Right renal cortex interstitium (tissue), 3 donors: ENCODE measurements at places on chromosomes 12 and 14.
A peak's percentile ranks its signal among the peaks of the same experiment; 100 is the strongest.

DNA sequence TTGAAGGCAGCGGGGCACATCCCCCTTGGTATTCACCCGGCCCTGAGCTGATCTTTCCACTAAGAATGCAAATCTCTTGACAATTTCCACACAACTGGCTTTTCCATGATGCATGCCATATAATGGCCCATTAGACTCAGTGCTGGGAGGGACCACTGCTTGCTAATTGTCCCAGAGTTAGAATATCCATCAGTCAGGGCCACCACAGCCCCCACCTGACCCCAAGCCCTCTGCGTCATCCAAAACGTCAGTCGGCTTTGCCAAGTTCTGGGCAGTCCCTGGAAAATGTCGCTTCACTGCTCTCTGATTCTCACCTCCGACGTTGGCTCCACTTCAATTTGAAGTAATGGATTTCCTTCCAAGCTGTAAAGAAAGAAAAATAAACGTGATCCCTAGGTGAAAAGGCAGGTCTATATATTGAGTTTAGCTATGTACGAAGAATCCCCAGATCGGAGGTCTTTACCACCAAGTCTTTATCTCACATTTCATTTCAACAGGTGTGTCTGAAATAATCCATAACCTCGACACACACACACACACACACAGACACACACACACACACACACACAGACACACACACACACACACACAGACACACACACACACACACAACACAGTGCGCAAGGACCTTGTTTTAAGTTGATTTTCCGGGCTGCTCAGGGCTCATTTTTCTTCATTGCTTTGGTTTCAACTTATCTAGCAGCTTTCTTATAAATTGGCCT, 165.5 kb upstream of the NOS1 start:
- peak; percentile 44 for DNase-seq

- no peak for DNase-seq
These were observed 91.5 kb downstream of the FBXL14 start for GRCh38 chr12:1502831-1503230.

GRCh38 chr14:75442642-75443041, 14.8 kb downstream of the JDP2 start:
- DNase-seq: no peak

DNA sequence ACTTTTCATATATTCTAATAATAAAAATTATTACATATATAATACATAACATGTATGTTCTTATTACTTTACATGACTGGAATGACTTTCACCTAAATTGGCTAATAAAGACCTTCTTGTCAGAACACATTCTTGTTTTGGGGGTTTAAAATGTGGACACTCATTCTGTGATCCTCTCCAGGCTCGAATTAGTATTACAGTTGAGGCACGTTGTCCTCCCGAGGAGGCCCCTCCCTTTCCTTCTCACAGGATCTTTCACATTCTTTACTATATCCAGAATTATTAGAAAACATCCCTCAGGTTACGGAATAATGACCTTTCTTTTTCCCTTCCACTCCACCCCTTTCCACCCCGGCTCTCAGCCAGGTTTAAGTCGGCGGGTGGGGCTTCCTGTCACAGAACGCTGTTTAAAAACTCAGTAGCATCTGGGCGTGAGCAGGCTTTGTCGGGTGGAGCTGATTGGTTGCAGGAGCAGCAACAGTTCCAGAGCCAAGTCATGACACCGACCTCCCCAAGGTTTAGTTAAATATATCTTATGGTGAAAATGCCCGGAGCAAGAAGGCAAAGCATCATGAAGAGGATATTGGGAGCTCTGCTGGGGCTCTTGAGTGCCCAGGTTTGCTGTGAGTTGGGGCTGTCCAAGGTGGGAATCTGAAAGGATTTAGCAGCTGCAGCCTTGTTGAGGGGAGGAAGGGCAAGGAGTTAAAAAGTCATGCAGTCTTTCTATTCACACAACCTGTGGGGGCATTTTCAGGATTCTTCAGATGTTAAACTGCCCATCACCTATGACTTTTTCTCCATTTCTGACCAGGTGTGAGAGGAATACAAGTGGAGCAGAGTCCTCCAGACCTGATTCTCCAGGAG, 396.7 kb upstream of the OR4E1 start:
- DNase-seq: no peak

DNA sequence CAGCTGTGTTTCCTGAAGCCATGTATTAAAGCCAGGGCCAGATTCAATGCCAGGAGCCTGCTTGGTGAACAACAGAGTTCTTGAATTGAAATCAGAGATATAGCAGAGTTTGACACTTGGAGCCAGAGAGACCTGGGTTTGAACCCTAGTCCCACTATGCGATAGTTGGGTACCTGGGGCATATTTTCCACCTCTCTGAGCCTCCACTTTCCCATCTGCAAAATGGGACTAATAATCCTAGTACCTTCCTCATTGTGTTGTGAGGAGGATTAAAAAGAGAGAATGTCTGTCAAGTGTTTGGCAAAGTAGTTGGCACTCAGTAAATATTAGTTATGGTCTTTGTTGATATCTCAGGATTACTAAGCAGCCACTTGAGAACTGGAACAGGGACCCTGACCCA, 6.0 kb upstream of the HRK start:
- no peak for DNase-seq

- DNase-seq: no peak
These were observed 104.8 kb downstream of the DUSP6 start for GRCh38 chr12:89247541-89247942.

DNA sequence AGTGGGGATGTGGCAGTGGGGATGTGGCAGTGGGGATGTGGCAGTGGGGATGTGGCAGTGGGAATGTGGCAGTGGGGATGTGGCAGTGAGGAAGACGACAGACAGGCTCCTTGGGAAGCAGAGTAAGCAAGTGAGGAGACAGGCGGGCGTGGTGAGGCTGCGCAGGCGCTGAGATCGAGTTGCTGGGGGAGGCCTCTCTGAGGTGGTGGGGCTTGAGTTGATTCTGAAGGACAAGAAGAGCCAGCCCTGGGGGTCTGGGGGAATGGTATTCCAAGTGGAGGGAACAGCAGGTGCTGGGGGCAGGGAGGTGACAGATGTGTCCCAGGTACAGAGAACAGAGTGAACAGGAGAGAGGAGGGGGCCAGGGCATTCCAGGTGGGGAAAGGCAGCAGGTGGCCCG, 33.8 kb upstream of the TSPAN9 start:
- DNase-seq: no peak

GRCh38 chr12:67826946-67827720, 162.1 kb upstream of the IFNG-AS1 start:
- peak; percentile 15 for DNase-seq

GRCh38 chr12:86959766-86960458, 703.7 kb upstream of the MGAT4C start:
- DNase-seq: no peak

DNA sequence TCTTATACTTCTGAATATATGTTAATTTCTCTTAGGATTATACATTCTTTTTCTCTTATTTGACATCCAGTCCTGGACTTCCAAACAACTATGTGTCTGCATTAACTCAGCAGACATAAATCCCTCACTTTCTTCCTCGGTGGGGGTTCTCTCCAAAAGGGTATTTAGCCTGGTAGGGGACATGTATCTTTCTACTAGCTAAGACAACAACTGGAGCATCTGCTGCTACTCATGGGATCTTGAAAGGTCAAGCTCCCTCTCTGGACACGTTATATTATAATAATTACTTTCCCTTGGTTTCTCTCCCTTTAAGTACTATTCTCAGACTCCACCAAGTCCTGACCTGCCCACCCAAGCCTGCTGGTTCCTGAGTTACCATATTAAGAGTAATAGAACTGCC, 983.7 kb upstream of the FLRT2 start:
- DNase-seq: no peak

- no peak for DNase-seq
These were observed 33.5 kb downstream of the PTPRO start for GRCh38 chr12:15355766-15356165.
